ENCODE measurements at places on chromosomes 4 and X. TPM values are rescaled to one million over a fixed set of nuclear protein-coding genes. Genes with fewer than 3 reads are reported as not detected.

Gene SMIM10L2A
- 0.38 TPM for total RNA-seq

Gene PDCL2
- not detected for total RNA-seq

Gene TRMT2B
- 20.6 TPM for total RNA-seq

Gene LRCH2
- 3.2 TPM for total RNA-seq

Gene NHS
- total RNA-seq: under 0.01 TPM

Gene CCDC110
- 0.75 TPM for total RNA-seq

Data from endothelial cell of coronary artery (primary cell).